ENCODE measurements at places on chromosomes 11 and 22. TPM values are rescaled to one million over a fixed set of nuclear protein-coding genes. Genes with fewer than 3 reads are reported as not detected.
A peak's percentile ranks its signal among the peaks of the same experiment; 100 is the strongest.

GRCh38 chr11:61418136-61418535 is 11.6 kb downstream of the CPSF7 start:
- peak overlapping the region; percentile 74 for H3K27ac ChIP-seq
- H3K27me3 ChIP-seq: no peaks in the 10 kb centered on the region
- H3K4me3 ChIP-seq: no peak overlapping the region

DNA sequence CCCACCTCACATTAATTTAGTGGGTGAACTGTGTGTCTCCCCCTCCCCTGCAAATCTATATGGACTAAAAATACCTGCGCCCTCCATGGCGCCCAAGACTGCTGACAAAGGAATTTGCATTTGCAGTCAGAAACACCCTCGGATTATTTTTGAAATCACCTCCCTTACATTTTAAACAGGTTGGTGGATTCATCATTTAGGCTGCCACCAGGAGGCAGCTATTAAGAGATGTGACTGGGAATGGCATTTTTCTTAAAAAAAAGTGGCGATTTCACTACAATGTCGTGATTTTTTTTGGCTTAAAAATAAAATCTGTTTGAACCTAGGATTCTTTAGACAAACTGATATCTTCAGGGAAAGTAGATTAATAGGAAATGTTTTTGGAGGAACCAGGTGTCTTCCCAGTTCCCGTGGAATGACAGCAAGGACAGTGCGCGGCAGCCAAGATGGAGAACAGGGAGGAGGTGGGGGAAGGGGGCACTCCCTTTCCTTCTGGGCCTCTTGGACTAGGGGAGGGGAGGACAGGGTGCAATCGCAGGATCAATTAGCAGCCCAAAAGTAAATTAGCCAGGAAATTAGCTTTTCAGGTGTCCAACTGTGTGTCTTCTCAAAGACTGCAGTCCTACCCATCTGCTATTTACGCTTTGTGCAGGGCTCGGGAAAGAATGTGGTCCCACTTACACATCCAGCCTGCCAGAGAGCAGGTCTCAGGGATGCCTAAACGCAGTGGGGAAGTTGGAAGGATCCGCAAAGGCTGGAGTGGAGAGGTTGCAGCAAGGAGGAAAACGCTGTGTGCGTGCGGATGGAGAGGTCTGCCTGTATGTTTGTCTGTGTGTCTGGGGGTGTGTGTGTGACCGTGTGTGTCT is 496.4 kb downstream of the NTM start:
- H3K27ac ChIP-seq: no peak overlapping the region
- no peaks in the 10 kb centered on the region for H3K27me3 ChIP-seq
- no peaks in the 10 kb centered on the region for H3K4me1 ChIP-seq
- no peak for DNase-seq

- no peak for DNase-seq
- H3K27me3 ChIP-seq: no peaks in the 10 kb centered on the region
- H3K27ac ChIP-seq: no peak overlapping the region
- no peaks in the 10 kb centered on the region for H3K4me1 ChIP-seq
- no peaks in the 10 kb centered on the region for H3K36me3 ChIP-seq
- H3K4me3 ChIP-seq: no peak overlapping the region
Observed at GRCh38 chr11:20688761-20689160, 19.4 kb downstream of the NELL1 start.

DNA sequence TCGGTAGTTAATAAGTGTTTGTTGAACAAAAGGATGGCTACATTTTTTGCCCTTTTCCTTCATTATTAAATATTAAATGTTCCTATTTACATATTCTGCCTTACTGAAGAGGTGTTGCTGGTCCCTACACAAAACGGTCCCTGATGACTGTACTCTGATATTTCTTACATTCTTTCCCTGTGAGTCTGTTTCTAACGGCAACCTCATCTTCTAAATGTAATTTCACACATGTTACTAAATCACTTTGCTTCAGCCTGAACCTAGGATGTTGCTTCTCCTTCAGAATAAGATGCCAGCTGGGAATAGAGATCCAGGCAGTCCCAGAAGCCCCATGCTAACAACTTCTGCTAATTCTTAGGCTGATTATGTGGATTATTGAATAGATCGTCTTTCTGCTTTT is 50.3 kb downstream of the SPON1 start:
- H3K4me3 ChIP-seq: no peak overlapping the region
- H3K27ac ChIP-seq: no peak overlapping the region
- peaks cover 17% of the 10 kb centered on the region for H3K4me1 ChIP-seq
- no peaks in the 10 kb centered on the region for H3K36me3 ChIP-seq
- no peaks in the 10 kb centered on the region for H3K27me3 ChIP-seq
- DNase-seq: peak; percentile 68

Gene IL17RA
- total RNA-seq: 31.6 TPM

GRCh38 chr11:33777906-33778305 is 3.6 kb upstream of the FBXO3 start:
- H3K4me3 ChIP-seq: no peak overlapping the region
- H3K27ac ChIP-seq: no peak overlapping the region
- H3K36me3 ChIP-seq: no peaks in the 10 kb centered on the region
- DNase-seq: no peak
- peaks cover 31% of the 10 kb centered on the region for H3K4me1 ChIP-seq
- no peaks in the 10 kb centered on the region for H3K27me3 ChIP-seq

Gene PARVB
- 143 TPM for total RNA-seq

Data from GM23248 (cell line).